ENCODE measurements at places on chromosomes 13 and 19.

GRCh38 chr13:111604097-111604496 is 283.7 kb downstream of the TEX29 start:
- no peak for DNase-seq

DNA sequence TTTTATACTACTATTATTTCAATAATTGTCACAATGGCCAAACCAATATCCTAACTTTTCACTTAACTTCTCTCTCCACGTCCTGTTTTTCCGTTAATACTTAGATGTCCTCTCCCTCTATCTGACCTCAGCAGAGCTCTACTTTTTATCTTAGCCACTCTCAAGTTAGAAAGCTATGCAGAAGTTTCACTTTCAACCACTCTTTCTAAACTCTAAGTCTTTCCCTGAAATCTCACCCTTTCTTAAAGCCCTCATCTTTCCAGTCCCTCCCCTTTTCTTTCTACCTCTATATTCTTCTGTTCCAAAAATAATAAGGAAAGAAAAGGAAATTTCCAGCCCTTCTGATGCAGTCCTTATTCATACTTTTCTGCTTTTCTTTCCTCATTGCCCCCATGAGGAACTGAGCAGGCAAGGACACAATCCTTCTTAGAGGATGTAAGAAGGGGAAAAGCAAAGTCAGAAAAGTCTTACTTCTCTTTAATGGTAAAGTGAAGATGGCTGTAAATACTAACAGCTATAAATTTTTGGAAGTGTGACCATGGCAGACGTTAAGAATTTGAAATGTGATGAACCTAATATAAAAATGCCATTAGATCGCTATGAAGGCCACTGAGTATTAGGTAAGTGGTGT is 23.0 kb downstream of the FAM216B start:
- no peak for DNase-seq

DNA sequence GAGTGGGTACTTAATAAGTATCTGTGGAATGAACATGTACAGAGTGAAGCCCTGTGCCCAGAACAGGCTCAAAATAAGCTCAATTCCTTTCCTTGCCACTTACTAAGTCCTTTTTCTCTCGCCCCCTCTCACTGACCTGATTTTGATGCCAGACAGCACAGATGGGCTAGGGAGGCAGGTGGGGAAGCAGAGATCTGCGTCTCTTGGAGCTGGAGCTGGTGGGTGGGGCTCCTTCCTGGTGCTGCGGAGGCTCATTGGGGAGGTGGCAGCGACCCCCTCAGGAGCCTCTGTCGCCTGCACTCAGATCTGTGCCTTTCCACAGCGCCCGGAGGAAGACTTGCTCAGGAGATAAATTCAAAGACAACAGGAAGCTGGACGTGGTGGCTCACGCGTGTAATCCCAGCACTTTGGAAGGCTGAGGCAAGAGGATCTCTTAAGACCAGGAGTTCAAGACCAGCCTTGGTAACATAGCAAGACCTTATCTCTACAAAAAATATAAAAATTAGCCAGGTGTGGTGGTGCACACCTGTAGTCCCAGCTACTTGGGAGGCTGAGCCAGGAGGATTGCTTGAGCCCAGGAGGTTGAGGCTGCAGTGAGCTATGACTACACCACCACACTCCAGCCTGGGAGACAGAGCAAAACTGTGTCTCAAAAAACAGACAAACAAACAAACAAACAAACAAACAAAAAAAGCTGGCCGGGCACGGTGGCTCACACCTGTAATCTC is 14.6 kb downstream of the AKT2 start:
- no peak for DNase-seq

- peak; percentile 84 for DNase-seq
Measured at GRCh38 chr19:56538254-56538760, 441 bp upstream of the ZFP28 start.

DNA sequence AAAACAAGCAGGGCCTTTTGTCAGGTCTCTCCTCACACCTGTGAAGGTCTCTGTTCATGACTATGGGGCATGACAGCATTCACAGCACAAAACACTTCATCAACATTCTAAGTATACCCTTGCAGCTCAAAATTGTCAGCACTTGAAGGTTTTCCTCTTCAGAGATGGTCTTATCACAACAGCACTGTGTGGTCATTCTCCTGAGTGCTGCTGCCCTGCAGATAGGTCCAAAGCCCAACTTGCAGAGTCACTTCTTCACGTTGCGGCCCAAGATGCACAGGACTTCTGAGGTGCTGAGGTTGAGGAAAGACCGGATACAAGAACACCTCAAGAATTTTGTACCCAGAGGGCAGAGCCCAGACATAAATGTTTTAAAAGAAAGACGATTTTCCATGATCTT is 574.5 kb downstream of the UQCRFS1 start:
- no peak for DNase-seq

All from fibroblast of mammary gland (primary cell).